ENCODE measurements at places on chromosomes 4 and X. TPM values are rescaled to one million over a fixed set of nuclear protein-coding genes. Genes with fewer than 3 reads are reported as not detected.

DNA sequence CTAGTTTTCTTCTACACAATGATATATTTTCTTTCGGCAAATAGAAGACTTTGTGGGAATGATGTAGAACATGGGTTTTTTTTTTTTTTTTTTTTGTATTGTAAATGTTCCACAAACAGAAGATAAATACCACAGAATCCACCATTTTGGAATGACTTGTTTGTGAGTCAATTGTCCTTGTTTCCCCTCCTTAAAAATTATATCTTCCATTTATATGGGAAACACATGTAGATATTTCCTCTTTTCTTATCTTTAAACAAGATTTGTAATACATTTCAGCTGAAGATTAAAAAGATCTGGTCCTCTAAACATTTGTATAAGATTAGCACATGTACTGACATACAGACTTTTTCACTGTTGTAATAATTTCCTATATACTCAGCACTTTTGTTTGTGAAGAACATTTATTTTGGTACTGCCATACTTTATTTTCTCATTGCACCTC is 304.6 kb downstream of the SPRY1 start:
- DNase-seq: no peak
- H3K36me3 ChIP-seq: no peaks in the 10 kb centered on the region
- peaks cover 3% of the 10 kb centered on the region for H3K27me3 ChIP-seq
- H3K4me1 ChIP-seq: no peaks in the 10 kb centered on the region
- no peak overlapping the region for H3K4me3 ChIP-seq

GRCh38 chrX:147226801-147227200 is 412.3 kb upstream of the CXorf51A start:
- H3K27me3 ChIP-seq: no peaks in the 10 kb centered on the region
- no peak overlapping the region for H3K27ac ChIP-seq
- H3K36me3 ChIP-seq: no peaks in the 10 kb centered on the region
- no peaks in the 10 kb centered on the region for H3K4me1 ChIP-seq

GRCh38 chr4:40971338-40971737 is 221.6 kb downstream of the NSUN7 start:
- no peak overlapping the region for H3K4me3 ChIP-seq
- H3K27me3 ChIP-seq: peaks cover 2% of the 10 kb centered on the region
- DNase-seq: no peak

DNA sequence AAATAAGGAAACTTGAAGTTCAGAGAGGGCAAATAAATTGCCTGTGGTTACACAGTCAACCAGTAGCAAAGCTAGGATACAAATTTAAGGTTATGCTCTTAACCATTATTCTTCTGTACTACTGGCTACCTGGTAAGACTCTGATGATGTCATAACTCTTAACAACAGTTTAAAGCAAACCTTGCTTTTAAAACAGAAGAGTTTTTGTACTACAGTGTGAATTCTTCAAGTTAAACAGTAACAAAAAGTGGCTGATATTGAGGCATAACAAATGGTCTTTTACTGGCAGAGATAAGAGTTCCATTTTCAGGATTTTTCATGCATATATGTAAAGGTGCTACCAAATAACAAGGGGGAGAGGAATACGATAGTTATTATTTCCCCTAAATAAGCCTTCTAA is 23.4 kb downstream of the TAB3 start:
- H3K4me3 ChIP-seq: no peak overlapping the region
- peaks cover 6% of the 10 kb centered on the region for H3K36me3 ChIP-seq
- no peak for DNase-seq
- H3K4me1 ChIP-seq: no peaks in the 10 kb centered on the region
- no peak overlapping the region for H3K27ac ChIP-seq

- H3K36me3 ChIP-seq: peaks cover 6% of the 10 kb centered on the region
- peaks cover 37% of the 10 kb centered on the region for H3K4me1 ChIP-seq
- peak overlapping the region; percentile 85 for H3K4me3 ChIP-seq
- no peak for DNase-seq
- H3K27me3 ChIP-seq: no peaks in the 10 kb centered on the region
- no peak overlapping the region for H3K27ac ChIP-seq
These were observed 633 bp downstream of the FAM199X start for GRCh38 chrX:104166735-104167436.

GRCh38 chr4:23237771-23238170 is 545.0 kb downstream of the GBA3 start:
- H3K4me3 ChIP-seq: no peak overlapping the region
- no peaks in the 10 kb centered on the region for H3K4me1 ChIP-seq
- DNase-seq: no peak
- no peaks in the 10 kb centered on the region for H3K36me3 ChIP-seq

- peaks cover 21% of the 10 kb centered on the region for H3K4me1 ChIP-seq
- H3K27me3 ChIP-seq: peaks cover 46% of the 10 kb centered on the region
- peak overlapping the region; percentile 50 for H3K4me3 ChIP-seq
- no peaks in the 10 kb centered on the region for H3K36me3 ChIP-seq
- H3K27ac ChIP-seq: no peak overlapping the region
These were observed 57.6 kb upstream of the LGI2 start for GRCh38 chr4:25088093-25088952.

DNA sequence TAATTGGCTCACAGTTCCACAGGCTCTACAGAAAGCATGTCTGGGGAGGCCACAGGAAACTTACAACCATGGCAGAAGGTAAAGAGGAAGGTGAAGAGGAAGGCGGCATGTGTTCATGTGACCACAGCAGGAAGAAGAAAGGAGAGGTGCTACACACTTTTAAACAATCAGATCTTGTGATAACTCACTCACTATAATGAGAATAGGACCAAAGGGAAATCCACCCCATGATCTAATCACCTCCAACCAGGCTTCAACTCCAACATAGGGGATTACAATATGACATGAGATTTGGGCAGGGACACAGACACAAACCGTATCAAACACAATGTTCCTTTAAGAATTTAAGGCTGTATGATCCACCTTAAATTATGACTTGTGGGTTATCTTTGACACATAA is 10.5 kb upstream of the PGM2 start:
- H3K36me3 ChIP-seq: no peaks in the 10 kb centered on the region
- H3K27me3 ChIP-seq: peaks cover 3% of the 10 kb centered on the region
- H3K4me3 ChIP-seq: peak overlapping the region; percentile 28
- peaks cover 17% of the 10 kb centered on the region for H3K4me1 ChIP-seq

- DNase-seq: no peak
- H3K4me3 ChIP-seq: no peak overlapping the region
- H3K27ac ChIP-seq: no peak overlapping the region
- no peaks in the 10 kb centered on the region for H3K36me3 ChIP-seq
- H3K4me1 ChIP-seq: no peaks in the 10 kb centered on the region
These were observed 40.1 kb downstream of the SHOX start for GRCh38 chrX:670645-671044.

GRCh38 chr4:5524446-5525299 is 183.7 kb downstream of the EVC2 start:
- H3K4me3 ChIP-seq: no peak overlapping the region
- no peaks in the 10 kb centered on the region for H3K36me3 ChIP-seq
- no peak for DNase-seq
- no peaks in the 10 kb centered on the region for H3K27me3 ChIP-seq
- no peaks in the 10 kb centered on the region for H3K4me1 ChIP-seq
- H3K27ac ChIP-seq: no peak overlapping the region

GRCh38 chrX:47145395-47146120 is 537 bp downstream of the RBM10 start:
- peaks cover 2% of the 10 kb centered on the region for H3K27me3 ChIP-seq
- DNase-seq: no peak
- peak overlapping the region; percentile 100 for H3K4me3 ChIP-seq

- H3K4me1 ChIP-seq: no peaks in the 10 kb centered on the region
- H3K27ac ChIP-seq: no peak overlapping the region
- no peaks in the 10 kb centered on the region for H3K36me3 ChIP-seq
- H3K4me3 ChIP-seq: no peak overlapping the region
These were observed 8.2 kb downstream of the DCAF8L2 start for GRCh38 chrX:27598312-27598711.

DNA sequence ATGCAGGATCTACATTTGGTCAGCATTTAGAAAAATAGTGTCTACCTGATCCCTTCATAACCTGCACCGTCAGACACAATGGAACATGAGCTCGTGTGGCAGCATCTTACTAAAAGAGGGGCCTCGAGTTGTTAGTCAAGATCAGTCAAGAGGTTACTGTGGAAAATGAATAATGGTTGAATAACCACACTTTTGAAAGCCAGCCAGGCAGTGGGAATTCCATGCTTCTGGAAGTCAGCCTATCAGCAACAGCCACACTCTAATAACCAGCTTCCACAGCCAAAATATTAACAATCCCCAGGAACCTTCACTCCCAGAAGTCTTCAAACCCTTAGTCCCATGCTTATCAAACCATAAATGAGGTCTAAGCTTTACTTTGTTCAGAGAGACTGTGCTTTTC is 234.3 kb downstream of the HS3ST1 start:
- H3K36me3 ChIP-seq: no peaks in the 10 kb centered on the region
- no peak overlapping the region for H3K27ac ChIP-seq
- no peak for DNase-seq
- H3K27me3 ChIP-seq: no peaks in the 10 kb centered on the region
- peaks cover 8% of the 10 kb centered on the region for H3K4me1 ChIP-seq

- H3K27ac ChIP-seq: no peak overlapping the region
- H3K27me3 ChIP-seq: peaks cover 2% of the 10 kb centered on the region
- no peak overlapping the region for H3K4me3 ChIP-seq
- no peaks in the 10 kb centered on the region for H3K4me1 ChIP-seq
These were observed 147.2 kb downstream of the RELL1 start for GRCh38 chr4:37538931-37539330.

DNA sequence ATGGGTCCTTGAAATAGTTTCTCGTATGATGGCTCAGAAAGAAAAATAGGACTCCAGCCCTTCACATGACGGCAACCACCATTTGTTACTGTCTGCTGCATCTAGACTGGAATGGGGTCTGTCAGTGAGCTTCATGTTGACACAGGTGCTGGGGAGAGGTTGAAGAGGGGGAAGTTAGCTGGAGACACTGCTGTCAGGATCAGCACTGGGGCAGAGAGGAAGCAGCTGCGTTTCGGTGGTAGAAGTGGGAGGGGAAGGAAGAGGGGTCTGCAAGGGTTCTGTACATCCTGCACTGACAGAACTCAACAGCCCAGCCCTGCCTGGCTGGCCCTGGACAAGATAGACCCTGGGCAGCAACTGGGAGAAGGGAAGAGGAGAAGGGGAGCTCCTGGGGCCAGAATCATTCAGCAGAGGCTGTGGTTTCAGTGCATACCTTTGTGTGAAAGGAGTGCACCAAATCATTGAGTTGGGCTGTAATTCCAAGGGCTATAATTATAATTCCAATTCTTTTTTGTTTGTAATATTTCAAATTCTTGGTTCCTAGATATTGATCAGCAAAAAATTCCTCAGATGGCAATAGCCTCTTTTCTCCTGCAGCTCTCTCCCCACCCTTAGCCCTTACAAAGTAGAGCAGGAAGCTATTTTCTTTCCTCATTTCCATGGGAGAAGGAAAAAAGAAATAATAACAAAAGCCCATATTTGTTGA is 119.4 kb upstream of the C1GALT1C1 start:
- H3K27ac ChIP-seq: no peak overlapping the region
- no peak for DNase-seq
- H3K4me1 ChIP-seq: peaks cover 34% of the 10 kb centered on the region
- no peak overlapping the region for H3K4me3 ChIP-seq
- H3K36me3 ChIP-seq: no peaks in the 10 kb centered on the region

GRCh38 chr4:168847771-168848502 is 162.1 kb downstream of the CBR4 start:
- peak overlapping the region; percentile 27 for H3K4me3 ChIP-seq
- peaks cover 17% of the 10 kb centered on the region for H3K4me1 ChIP-seq
- no peak overlapping the region for H3K27ac ChIP-seq
- no peaks in the 10 kb centered on the region for H3K27me3 ChIP-seq
- peaks cover 2% of the 10 kb centered on the region for H3K36me3 ChIP-seq

The F8A2 gene
- total RNA-seq: not detected

The RAI2 gene
- total RNA-seq: 0.17 TPM

The PPBP gene
- total RNA-seq: not detected

The NWD2 gene
- total RNA-seq: not detected

The TLR10 gene
- total RNA-seq: not detected

The GIMD1 gene
- total RNA-seq: not detected

The BEX1 gene
- total RNA-seq: not detected

The PNMA6A gene
- 0.73 TPM for total RNA-seq

The NCAPG gene
- 46.3 TPM for total RNA-seq

The HTR2C gene
- not detected for total RNA-seq
